ENCODE measurements at places on chromosomes 7 and 10.

GRCh38 chr10:127234306-127234800, 38.0 kb upstream of the INSYN2A start:
- no peak for DNase-seq

DNA sequence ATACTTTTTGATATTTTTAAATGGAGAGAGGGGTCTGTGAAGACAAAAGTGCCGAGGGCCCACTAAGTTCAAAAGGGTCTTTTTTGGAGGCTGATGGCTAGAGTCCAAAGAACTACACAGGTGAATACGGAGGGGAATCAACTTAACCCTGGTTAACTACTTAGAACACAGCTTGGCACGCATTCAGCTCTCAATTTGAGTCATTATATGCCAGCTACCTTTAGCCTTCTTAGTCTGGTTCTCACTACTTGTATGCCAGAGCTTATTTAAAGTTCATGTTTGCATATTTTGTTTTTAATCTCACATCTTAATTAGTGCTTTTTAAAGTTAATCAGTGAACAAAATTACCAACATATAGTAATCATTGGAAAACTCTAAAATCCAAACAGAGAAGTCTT, 80.8 kb downstream of the VWDE start:
- no peak for DNase-seq

DNA sequence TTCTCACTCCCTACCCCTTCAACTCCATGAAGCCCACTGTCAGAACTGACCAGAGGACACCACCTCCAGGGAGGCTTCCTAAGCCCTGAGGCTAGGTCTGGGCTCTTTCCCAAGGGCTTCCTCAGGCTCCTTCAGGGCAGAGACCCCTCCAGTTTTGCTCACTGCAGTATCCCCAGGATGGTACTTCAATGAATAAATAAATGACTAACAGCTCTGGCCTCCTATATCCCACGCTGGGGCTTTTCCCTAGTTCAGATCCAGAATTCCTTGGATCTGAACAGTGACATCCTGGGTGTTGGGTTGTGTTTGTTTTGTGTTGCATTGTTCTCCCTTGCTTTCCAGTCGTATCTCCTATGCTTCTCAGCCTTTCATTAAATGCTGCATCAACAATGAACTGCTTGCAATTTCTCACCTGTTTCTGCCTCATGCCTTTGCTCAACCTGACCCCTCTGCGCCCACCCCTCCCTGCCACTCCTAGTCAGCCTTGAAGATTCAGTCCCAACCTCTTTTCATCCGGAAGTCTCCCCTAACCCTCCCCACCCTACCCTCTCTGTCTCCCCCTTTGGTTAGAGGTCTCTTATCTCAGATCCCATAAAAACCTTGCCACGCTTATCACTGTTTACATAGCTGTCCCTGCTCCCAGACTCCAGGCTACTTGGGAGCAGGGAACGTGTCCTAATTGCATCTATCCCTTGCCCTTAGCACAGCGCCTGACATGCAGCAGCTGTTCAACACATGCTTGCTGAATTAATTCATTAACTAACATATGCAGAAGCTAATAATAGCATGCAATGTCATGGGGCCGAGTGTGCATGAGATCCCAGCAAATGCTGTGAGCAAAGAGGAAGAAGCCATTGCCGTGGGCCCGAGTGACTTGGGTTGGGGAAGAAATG, 41.7 kb downstream of the PPP1R3C start:
- DNase-seq = no peak

- no peak for DNase-seq
Measured at GRCh38 chr10:22716943-22717342, 2.6 kb upstream of the PIP4K2A start.

GRCh38 chr10:107214261-107214660, 49.8 kb upstream of the SORCS1 start:
- no peak for DNase-seq

DNA sequence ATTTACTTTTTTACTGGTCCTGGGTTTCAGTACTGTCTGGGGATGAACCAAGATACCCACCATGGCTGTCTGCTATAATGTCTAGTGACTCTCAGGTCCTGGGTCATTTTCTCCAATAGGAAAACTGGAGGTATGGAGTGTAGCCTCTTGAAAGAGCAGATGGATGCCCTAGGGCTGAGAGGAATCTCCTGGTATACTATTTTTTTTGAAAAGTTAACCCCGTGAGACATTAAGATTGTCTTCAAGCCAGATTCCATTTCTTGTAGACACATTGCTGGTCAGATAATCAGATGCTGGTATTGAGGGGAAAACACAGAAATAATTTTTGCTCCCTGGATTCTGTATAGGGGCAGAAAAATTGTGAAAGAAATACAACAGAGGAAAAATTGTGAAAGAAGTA, 97.3 kb downstream of the ZNF680 start:
- DNase-seq = no peak

DNA sequence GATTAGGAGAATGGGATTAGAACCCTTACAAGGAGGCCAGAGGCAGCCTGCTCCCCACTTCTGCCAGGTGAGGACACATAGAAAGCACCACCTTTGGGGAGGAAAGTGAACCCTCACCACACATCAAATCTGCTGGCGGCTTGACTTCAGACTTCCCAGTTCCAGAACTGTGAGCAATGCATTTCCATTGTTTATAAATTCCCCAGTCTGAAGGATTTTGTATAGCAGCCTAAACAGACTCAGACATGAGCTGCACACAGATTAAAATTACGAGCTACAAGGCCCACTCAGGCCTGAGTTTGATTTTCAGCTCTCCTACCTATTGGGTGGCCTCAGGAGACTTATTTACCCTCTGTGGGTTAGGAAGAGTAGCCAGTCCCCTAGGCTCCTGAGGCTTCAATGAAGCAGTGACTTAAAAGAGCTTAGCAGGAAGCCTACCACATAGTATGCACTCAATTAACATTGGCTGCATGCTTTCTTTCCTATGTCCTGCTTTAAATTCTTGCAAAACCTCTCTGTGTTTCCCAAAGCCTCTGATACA, 350.7 kb upstream of the ZMIZ1 start:
- DNase-seq = no peak

GRCh38 chr7:36047091-36047658, 105.9 kb upstream of the EEPD1 start:
- DNase-seq = no peak

DNA sequence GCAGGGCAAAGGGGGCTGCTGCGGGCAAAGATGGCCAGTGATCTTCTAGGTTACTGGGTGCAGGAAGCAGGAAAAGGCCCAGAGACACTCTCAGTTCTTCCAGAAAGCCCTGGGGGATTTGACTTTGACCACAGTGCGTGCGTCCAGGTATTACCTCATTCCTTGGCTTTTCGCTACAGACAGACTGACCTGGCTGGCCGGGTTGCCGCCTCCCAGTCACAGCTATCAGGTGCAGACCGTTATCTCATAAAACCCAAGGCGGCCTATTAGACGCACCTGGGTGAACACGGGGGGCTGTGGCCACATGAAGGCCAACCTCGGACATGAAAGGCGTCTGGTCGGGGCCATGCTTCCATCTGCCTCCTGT, 80.3 kb downstream of the FOXL3 start:
- no peak for DNase-seq

DNA sequence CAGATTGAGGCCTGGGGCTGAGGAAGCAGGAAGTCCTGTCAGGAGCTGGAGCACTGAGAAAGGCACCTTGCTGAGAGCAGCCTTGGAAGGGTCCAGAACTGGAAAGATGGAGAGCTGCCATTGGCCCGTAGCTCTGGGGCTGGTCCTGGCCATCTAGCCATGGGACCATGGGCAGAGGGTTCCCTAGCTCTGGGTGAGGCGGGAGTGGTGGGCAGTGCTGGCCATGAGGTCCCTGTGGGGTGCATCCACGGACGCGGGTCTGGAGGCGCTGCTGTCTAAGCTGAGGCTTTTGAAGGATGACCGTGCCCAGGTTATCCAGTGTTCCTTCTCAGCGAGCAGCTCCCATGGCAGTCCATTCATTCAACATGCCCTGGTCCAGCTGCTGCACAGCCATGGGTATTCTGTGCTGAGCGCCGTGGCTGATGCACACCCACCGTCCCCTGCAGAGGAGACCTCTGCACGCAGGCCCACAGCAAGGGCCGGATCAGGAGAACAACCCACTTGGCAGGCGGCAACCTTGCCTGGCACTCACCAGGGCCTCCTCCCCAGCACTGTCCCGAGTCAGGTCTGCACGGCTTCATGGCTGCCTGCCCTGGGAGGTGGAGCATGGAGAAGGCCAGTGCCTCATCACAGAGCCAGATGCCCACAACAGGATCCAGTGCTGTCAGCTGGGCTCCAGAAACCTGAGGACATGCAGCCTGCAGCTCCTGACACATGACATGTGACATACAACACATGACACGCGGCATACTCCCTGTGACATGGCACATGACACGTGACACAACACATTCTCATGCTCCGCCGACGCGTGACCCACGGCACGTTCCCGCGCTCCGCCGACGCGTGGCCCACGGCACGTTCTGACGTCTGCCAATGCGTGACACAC, 121.9 kb downstream of the INPP5A start:
- no peak for DNase-seq

DNA sequence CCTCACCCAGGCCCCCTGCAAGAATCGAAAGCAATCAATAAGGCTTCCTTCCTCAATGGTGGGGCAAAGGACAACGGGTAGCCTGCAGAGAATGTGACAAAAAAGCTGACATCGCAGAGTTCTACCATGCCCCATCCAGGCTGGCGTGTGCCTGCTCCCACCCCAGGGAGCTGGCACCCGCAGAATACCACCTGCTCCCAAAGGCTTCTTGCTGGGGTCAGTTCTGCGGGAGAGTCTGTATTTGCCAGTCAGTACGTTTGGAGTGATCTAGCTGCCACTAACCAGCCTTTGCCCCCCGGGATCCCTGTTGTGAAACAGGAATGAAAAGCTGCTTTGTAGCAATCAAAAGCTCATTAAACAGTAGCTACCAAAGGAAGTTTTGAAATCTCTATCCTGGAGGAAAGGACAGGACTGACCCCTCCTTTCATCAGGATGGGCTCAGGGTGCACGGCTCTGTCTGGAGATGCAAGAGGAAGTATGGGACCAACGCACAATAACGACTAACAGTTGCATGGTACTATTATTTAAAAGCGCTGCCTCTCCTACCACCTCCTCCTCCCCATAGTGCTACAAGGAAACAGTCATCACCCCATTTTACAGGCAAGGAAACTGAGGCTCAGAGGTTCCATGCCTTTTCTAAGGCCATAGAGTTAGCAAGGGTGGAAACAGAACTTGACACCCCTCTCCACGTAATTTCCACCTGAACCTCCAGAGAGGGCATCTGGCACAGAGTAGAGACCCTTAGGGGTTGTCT, 67.0 kb downstream of the FGFR2 start:
- no peak for DNase-seq

- DNase-seq = no peak
Measured at GRCh38 chr7:68984306-68984705, 614.0 kb upstream of the AUTS2 start.

DNA sequence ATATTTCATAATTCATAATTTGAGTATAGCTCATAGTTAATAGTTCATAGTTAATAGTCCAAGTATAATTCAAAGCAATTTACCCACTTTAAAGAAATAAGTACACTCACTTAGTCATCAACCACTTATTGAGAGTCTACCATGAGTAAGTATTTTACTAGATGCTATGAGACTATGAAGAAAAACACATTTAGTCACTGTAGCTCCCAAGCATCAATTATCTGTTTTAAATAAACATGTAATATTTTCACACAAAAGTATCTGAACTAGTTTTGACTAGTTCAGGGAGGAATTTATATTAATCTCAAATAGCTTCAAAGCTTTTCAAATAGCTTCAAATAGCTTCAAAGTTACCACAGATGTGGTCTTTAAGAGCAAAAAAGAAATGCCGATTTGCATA, 119.2 kb downstream of the ANK3 start:
- DNase-seq = no peak

- DNase-seq = no peak
Measured at GRCh38 chr10:51896849-51897248, 197.5 kb upstream of the CSTF2T start.

GRCh38 chr7:117659531-117660011, 179.7 kb downstream of the CFTR start:
- no peak for DNase-seq

- DNase-seq = no peak
Measured at GRCh38 chr10:132417957-132418441, 21.0 kb downstream of the PWWP2B start.

GRCh38 chr7:132019703-132020102, 463.3 kb upstream of the PODXL start:
- DNase-seq = no peak

GRCh38 chr7:155652156-155653114, 8.0 kb downstream of the RBM33 start:
- DNase-seq = no peak

DNA sequence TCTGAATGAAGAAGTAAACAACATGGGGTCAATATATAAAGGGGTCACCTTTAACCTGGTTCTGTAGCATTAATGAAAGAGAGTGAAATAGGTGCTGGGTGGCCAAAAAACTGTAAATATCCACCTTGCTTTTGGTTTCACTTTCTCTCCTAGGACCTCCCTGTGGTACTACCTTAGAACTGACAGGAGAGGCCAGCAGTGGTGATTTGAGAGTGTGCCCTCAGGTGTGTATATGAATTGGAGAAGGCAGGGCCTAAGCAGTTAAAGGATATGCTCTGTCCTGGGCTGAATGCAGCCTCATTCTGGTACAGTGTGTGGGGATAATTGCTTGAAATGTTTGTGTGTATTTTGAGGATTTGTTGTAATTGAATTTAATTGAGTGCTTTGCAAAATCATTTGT, 62.0 kb downstream of the BBS9 start:
- no peak for DNase-seq

GRCh38 chr7:150361807-150362621, 6.6 kb upstream of the REPIN1 start:
- DNase-seq = no peak

DNA sequence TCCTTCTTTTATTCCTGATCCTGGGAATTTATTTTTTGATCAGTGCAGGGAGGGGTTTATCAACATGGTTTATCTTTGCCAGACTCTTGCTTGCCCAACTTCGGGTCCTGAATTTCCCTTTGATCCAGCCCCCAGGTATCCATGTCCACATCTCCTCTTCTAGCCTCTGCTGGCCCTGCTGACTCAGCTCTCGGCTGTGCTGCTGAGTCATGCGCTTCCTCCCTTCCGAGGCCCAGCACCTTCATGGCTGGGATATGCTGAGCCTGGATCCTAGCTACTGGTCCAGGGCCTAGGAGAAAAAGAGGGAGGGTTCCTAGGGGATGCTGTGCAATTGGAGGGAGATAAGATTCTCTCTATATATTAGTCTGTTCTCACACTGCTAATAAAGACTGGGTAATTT, 380.7 kb upstream of the SHH start:
- no peak for DNase-seq
